Left lung (tissue), 14 donors: ENCODE measurements at places on chromosomes 7 and 10. TPM values are rescaled to one million over a fixed set of nuclear protein-coding genes. Genes with fewer than 3 reads are reported as not detected.

GRCh38 chr7:10708447-10708846 lies 265.2 kb upstream of the PHF14 start:
- DNase-seq = no peak

DNA sequence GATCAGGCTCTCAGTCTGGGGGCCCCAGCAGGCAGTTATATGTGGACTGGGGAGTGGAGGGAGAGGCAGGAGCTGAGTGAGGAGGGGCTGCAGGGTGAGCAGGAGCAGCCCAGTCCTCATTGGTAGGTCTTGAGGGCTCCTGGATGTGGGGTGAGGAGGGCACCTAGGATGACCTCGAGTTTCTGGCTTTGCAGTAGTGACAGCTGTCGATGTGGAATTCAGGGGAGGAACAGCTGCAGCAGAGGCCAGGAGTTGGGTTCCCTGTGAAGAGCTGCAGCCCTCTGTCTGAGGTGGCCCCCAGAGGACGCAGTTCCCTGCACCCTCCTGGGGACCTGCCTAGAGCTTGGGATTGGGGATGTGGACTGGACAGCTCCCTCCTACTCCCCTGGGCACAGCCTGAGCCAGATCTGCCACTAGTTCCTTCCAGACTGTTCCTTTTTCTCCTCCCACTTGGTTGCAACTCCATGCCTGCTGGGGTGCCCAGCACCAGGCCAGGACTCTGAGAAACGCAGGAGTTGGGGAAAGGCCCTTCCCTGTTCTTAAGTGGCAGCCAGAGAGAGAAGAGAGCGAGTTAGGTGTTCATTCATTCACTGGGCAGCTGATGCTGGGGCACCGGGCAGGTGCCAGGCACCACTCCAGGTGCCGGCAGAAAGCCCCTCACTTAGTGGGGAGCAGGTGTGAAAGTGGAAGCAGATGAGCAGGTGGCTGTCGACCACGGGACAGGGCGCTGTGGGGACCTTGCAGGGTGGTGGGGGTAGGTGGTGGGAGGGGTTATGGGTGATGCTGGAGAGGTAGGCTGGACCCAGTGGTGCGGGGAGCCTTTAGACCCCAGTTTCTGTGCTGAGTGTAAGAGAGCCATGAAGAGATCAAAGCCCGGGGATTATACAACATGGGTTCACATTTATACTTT lies 57.9 kb downstream of the PRF1 start:
- DNase-seq = no peak

GRCh38 chr10:661597-662222 lies 27.8 kb downstream of the DIP2C start:
- no peak for DNase-seq

DNA sequence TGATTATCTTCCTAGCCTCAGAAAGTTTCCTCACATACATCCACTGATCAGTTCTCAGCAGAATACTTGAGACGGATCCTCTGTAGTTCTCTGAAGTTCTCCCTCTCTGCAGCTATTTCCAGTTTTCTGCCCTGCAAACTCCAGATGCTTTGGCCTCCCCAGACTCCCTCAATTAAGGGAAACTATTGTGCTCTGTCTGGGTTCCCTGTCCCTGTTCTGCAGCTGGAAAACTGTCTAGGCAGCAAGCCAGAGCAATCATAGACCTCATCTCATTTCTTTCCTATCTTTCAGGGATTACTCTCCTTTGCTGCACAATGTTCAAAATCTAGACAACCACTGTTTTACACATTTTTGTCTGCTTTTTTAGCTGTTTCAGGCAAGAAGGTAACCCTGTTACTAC lies 9.2 kb downstream of the MICU1 start:
- no peak for DNase-seq

DNA sequence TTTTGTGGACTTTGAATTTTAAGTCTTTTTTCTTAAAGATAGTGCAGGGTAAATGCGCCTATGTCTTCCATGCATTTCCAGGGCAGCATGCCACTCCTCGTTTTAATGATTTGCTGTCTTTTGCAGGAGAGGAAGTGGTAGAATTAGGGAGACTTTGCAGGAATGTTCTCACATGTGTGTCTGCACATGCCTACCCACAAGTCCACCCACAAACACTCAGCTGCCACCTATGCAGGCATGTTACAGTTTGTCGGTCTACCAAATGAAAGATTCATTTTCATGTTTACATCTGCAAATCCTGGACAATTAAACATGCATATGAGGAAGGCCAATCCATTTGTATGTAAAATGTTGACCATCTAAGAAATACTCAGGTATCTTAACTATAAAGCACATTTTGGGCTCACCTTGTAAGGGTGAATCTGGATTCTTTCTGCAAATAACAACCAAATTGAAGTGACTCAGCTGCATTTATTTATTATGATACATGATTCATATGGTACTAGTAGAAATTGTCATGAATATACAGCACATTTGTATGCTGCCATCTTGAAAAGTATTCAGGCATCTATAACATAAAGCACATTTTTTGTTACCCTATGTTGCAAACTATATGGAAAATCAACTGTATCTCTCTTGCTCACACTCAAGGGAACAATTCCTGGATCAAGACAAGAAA lies 4.7 kb upstream of the TEX36 start:
- DNase-seq = no peak

- DNase-seq = no peak
Measured at GRCh38 chr7:23622506-23622925, 25.3 kb downstream of the CCDC126 start.

- DNase-seq = no peak
Measured at GRCh38 chr10:1267568-1267967, 211.4 kb downstream of the WDR37 start.

GRCh38 chr10:100566561-100566960 lies 30.8 kb downstream of the HIF1AN start:
- no peak for DNase-seq

DNA sequence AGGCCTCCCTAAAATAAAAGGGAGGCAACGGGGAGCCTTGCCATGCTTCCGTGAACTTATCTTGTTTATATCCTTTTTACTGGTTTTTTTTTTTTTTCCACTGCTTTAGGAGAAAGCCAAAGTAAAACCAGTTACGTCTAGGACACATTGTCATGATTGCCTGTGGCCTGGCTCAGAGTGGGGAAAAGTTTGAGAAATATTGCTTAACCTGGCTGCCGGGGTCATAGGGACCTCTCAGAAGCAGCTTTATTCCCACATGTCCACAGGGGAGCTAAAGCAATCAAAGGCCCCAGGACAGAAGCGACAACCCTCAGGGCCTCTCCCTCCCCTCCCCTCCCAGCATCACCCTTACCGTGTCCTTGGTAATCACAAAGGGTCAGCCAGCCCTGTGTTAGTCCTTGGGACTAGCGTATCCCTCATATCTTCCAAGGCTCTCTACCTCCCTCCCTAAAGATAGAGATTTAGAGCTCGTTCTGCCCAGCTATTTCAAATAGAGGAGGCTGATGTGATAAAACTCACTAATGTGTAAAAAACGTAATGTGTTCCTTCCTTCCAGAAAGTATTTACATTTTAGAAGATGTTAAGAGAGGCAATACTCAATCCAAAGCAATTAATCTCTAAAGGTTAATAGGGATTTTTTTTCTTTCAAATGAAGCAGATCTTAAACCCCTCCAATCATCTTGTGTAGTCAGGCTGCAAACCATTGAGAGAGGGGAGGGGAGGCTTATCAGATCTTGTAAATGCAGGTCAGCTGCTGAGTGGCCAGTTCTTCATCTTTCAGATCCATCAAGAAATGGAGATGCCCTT lies 64.8 kb upstream of the PRKAR2B start:
- DNase-seq = no peak

DNA sequence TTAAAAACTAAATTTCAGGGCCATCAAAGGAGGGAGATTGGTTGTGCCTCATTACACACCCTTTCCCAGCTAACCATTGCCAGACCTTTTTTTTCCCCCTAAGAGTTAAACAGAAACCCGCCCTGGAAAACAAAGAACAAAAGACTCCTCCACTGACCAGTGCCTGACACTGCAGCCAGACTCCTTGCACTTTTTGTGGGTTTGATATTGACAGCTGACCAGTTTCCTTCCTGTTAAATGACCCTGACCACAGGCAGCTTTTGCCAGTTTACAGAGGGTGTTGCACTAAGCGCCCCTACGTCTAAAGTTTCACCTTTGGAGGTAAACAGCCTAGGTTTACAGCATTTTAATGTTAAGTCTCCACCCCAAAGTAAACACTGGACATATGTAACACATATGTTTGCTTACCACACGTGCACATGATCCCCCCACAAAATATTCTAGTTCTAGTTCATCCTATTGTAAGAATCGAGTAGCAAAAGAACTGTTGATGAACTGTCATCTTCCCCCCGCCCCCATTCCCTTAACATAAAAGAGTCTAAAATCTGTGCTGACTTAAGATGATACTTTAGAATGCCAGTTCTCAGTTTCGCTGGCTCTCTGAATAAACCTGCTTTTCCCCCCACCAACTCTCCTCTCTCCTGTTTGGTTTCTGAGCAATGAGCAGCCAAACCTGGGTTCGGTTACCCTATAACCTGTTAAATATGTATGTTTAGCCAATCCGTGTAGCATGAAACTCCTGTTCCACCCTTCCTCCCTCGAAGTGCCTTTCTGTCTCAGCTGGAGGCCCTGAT lies 38.0 kb downstream of the FOXI2 start:
- peak; percentile 2 for DNase-seq

GRCh38 chr7:33075818-33076518 lies 13.4 kb upstream of the NT5C3A start:
- no peak for DNase-seq

DNA sequence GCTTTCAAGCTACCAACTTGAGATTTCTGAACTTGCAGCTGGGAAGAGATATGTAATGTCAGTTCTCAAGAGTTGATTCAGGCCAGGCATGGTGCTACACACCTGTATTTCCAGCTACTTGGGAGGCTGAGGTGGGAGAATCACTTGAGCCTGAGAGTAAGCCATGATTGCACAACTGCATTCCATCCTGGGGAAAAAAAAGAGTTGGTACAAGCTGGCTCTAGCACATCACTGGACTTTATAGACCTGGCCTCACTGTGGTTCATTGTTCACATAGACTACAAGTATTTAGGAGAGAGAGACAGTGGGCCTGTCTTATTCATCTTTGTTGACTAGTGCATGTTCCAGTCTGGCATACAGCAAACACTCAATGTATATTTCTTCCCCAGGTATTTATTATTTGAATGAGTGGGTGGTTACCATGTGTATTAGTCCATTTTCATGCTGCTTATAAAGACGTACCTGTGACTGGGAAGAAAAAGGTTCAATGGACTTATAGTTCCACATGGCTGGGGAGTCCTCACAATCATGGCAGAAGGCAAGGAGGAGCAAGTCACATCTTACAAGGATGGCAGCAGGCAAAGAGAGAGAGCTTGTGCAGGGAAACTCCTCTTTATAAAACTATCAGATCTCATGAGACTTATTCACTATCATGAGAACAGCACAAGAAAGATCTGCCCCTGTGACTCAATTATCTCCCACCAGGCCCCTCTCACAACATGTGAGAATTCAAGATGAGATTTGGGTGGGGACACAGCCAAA lies 176.5 kb downstream of the PFKFB3 start:
- no peak for DNase-seq

GRCh38 chr7:141166926-141167325 lies 93.1 kb downstream of the TMEM178B start:
- no peak for DNase-seq

GRCh38 chr7:75639071-75639885 lies 99.5 kb downstream of the HIP1 start:
- DNase-seq = peak; percentile 55

GRCh38 chr10:12350167-12350872 lies 973 bp downstream of the CAMK1D start:
- peak; percentile 86 for DNase-seq

GRCh38 chr7:147465223-147465622 lies 1125.3 kb upstream of the C7orf33 start:
- no peak for DNase-seq

DNA sequence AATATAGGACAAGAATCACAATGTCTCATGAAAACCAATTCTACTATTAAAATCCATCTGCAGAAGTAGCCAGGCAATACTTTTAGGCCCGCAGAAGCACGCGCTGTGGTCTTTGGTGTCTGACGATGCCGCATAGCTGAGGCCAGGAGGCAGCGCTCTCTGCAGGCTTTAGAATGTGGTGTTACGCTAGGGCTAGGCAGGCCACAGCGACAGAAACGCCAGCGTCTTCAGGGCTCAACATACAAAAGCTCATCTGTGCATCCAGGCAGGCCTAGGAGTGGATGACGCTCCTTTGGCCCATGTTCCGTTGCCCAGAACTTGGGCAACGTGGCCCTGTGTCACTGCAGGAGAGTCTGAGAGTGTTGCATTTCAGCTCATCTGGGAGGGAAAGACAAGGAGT lies 601.1 kb upstream of the FOXK1 start:
- no peak for DNase-seq

DNA sequence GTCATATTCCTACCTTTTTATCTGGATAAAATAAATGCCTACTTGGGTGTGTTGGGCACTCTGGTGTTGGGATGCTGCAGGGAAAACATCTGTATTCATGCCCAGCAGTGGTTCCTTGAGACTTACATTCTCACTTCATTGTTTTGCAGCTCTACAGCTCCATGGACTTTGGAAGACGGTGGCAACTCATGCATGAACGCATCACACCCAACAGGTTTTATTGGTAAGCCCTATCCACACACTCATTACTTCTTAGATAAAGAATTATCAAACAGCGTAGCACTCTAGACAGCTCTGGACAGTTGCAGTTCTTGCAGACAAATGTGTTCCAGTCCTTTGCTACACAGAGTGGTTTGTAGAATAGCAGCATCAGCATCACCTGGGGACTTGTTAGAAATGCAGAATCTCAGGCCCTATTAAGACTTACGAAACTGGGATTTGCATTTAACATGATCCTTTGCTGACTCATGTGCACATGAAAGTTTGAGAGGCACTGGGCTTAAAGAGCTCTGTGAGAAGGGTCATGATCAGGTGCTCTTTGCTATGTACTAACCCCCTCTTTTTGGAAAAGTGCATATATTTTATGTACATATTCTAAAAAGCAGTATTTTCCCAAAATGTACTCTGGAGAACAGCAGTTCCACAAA lies 401.9 kb downstream of the SORCS3 start:
- DNase-seq = no peak

DNA sequence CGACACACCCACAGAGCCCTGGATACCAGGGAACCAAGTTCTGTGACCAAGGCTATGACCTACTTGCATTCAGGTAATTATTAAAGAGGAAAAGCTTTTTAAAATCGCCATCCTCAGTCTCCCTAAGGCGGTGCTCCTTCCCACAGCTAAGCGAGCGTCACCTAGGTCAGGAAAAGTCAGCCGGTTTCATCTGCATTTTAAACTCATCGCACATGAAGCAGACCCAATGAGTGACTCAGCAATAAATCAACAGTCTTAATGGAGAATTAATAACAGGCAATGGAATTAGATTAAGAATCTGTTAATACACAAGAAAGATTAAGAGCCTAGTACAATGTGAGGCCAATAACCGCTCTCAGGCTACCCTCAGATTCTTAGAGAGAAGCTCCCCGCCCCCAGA lies 59.2 kb downstream of the HSPA12A start:
- no peak for DNase-seq

ASB15 gene
- polyA plus RNA-seq = not detected

TMEM184A gene
- 3.2 TPM for polyA plus RNA-seq

DEPP1 gene
- 49.8 TPM for polyA plus RNA-seq

ZNF239 gene
- polyA plus RNA-seq = 11.1 TPM

AZGP1 gene
- 0.74 TPM for polyA plus RNA-seq

PRRT4 gene
- polyA plus RNA-seq = 2.8 TPM

VWDE gene
- polyA plus RNA-seq = 3.8 TPM

SLC16A9 gene
- polyA plus RNA-seq = 44.6 TPM

VAX1 gene
- not detected for polyA plus RNA-seq

ZSCAN25 gene
- polyA plus RNA-seq = 19.2 TPM

CWF19L1 gene
- polyA plus RNA-seq = 29.4 TPM

GPR26 gene
- not detected for polyA plus RNA-seq

GSAP gene
- polyA plus RNA-seq = 46.0 TPM

MLXIPL gene
- polyA plus RNA-seq = 2.3 TPM

SPDYE3 gene
- 8.4 TPM for polyA plus RNA-seq

LIPJ gene
- 0.07 TPM for polyA plus RNA-seq

TMEM213 gene
- polyA plus RNA-seq = 0.92 TPM

TRPV6 gene
- 6.0 TPM for polyA plus RNA-seq
